ENCODE measurements at places on chromosomes 13 and 19.

GRCh38 chr19:54387991-54388801, 23.5 kb upstream of the LAIR1 start:
- H3K4me3 ChIP-seq: peak overlapping the region; percentile 74
- H3K27me3 ChIP-seq: peaks cover 8% of the 10 kb centered on the region
- H3K36me3 ChIP-seq: no peaks in the 10 kb centered on the region
- H3K4me1 ChIP-seq: peaks cover 35% of the 10 kb centered on the region

GRCh38 chr13:111922086-111922485, 144.9 kb upstream of the SOX1 start:
- peaks cover 16% of the 10 kb centered on the region for H3K27me3 ChIP-seq
- no peaks in the 10 kb centered on the region for H3K36me3 ChIP-seq
- H3K4me3 ChIP-seq: no peak overlapping the region

GRCh38 chr13:95678967-95679366, 2.0 kb downstream of the DNAJC3 start:
- H3K27me3 ChIP-seq: no peaks in the 10 kb centered on the region
- ATAC-seq: no peak
- H3K27ac ChIP-seq: no peak overlapping the region
- peaks cover 77% of the 10 kb centered on the region for H3K4me1 ChIP-seq
- no peak overlapping the region for H3K4me3 ChIP-seq

DNA sequence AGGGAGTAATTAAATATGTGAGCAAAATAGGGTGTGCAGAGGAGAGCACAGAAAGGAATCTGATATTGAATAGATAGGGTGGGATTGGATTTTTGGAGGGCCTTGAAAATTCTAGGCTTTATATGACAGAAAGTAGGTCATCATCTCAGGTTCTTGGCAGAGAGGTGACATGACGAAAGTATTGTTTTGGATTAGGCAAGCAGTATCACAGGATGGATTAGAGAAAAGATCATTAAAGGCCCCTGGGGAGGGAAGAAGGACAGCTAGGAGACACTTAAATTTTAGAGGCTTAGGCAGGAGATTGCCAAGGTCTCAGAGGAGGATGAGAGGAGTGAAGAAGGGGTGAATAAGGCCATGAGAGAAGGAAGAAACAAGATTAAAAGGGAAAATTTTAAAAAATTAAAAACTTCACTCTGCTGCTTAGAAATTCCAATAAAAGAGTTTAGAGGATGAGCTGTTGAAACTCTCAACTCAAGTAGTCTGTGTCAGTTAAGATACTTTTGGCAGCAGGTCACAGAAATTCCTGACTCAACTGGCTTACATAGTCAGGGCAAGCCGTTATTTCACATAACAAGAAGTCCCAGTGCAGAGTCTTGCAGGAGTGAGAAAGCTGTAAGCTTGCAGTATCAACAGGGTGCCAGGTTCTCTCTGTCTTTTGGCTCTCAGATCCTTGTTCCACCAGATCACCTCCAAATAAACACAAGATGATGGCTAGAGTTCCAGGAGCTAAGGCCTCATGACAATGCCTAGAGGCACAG, 8.8 kb downstream of the GPC6 start:
- H3K4me3 ChIP-seq: no peak overlapping the region
- peak; percentile 20 for ATAC-seq
- no peaks in the 10 kb centered on the region for H3K27me3 ChIP-seq
- H3K4me1 ChIP-seq: no peaks in the 10 kb centered on the region
- H3K27ac ChIP-seq: no peak overlapping the region

DNA sequence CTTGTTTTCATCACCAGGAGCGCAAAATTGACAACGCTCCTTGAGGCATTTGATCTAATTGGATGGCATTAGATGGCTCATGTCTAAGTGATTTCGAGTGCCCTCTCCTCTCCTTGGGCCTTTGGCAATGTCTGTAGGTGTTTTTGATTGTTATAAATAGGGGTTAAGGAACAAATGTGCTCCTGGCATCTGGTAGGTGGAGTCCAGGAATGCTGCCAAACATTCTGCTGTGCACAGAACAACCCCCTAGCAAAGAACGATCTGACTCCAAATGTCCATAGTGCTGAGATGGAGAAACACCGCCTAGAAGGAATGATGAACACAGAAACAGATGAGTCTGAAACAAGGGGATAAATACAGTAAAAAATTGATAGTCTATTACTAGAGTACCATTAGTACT, 68.0 kb upstream of the C1QTNF9B start:
- no peaks in the 10 kb centered on the region for H3K27me3 ChIP-seq
- H3K36me3 ChIP-seq: no peaks in the 10 kb centered on the region
- no peak overlapping the region for H3K27ac ChIP-seq
- no peaks in the 10 kb centered on the region for H3K4me1 ChIP-seq
- no peak overlapping the region for H3K4me3 ChIP-seq
- ATAC-seq: no peak

DNA sequence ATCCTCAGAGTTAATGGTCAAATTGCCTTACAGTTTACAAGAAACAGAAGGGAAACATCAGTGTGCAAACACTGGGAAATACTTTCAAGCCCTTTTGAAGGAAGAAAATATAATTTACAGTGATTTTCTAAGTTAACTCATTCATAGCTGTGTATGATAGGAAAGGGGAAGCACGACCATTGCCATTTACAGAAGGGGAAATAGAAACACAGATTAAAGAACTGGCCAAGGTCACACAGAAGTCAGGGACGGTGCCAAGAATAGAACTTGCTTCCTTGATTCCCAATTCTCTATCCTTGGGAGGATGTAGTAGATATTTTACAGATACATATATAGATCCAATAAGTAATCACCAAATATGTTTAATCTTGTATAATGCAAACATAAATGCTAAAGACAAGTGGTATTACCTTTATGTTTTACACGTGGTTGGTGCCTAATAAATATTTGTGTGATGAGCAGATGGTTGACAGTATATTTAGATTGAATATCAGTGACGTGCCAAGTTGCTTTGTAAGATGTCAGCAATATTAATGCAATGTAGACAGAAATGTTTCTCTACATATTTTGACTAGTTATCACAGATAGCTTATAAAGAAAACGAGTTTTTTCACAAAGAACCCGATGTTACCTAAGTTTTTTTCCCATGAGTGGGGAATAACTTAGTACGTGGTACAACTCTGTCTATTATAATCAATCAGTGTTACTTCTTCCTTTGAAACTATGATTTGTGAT, 73.1 kb downstream of the FLT1 start:
- no peak for ATAC-seq
- peaks cover 6% of the 10 kb centered on the region for H3K36me3 ChIP-seq

GRCh38 chr19:45056831-45057230, 18.0 kb downstream of the CLASRP start:
- H3K27ac ChIP-seq: peak overlapping the region; percentile 73
- H3K36me3 ChIP-seq: peaks cover 74% of the 10 kb centered on the region
- H3K4me1 ChIP-seq: peaks cover 64% of the 10 kb centered on the region
- peak; percentile 57 for ATAC-seq

- peaks cover 12% of the 10 kb centered on the region for H3K27me3 ChIP-seq
- H3K4me3 ChIP-seq: no peak overlapping the region
- no peaks in the 10 kb centered on the region for H3K4me1 ChIP-seq
- ATAC-seq: no peak
- H3K36me3 ChIP-seq: no peaks in the 10 kb centered on the region
Measured at GRCh38 chr13:43267916-43268315, 244.5 kb downstream of the DNAJC15 start.

DNA sequence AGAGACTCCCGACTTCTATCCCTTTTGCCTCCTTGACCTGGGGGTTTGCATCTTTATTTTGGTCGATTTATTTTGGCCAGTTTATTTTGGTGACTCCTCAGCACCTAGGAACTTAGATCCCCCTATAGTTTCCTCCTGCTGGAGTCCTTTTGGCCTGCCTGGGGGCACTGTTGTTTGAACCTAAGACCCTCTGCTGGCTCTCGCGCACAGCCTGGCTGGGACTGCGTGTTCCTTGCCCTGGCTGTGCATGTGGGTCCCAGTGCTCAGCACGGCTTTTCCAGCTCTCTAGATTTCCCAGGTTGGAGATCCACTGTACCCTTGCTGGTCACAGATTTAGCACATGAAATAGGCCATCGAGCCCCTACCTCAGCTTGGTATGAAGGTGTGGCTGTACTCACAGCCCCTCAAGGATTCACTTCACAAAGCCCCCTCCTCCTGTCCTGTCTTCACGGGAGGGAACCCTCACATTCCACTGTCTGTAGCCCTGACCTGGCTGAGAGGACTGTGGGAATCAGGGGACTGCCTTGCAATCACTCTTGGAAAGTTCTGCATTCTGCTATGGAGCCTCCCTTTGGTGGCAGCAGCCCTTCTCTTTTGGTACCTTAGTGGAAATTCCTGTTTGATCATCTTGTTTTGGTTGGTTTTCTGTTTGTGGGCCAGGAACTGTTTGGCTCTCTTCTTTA, 8.3 kb downstream of the UBAC2 start:
- no peak overlapping the region for H3K27ac ChIP-seq
- H3K4me3 ChIP-seq: no peak overlapping the region
- H3K27me3 ChIP-seq: no peaks in the 10 kb centered on the region
- no peak for ATAC-seq
- peaks cover 36% of the 10 kb centered on the region for H3K36me3 ChIP-seq
- peaks cover 62% of the 10 kb centered on the region for H3K4me1 ChIP-seq
